ENCODE measurements at places on chromosomes 2 and 18. TPM values are rescaled to one million over a fixed set of nuclear protein-coding genes. Genes with fewer than 3 reads are reported as not detected.
A peak's percentile ranks its signal among the peaks of the same experiment; 100 is the strongest.

- peak; percentile 32 for DNase-seq
These were observed 35.2 kb downstream of the CENPO start for GRCh38 chr2:24828238-24828996.

GRCh38 chr2:43321446-43321845 lies 95.0 kb upstream of the ZFP36L2 start:
- DNase-seq = no peak

DNA sequence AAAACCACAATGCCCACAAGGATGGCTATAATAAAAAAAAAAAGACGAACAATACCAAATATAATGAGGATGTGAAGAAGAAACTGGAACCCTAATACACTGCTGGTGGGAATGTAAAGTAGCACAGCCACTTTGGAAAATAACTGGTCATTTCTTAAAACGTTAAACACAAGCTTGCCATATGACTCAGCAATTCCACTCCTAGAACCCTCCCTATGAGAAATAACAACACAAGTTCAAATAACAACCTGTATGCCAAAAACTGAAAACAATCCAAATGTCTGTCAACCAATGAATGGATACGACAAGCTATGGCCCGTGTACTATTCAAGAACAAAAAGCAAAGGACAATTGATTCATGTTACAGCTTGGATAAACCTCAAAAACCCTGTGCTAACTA lies 7.0 kb upstream of the ALPK2 start:
- DNase-seq = no peak

DNA sequence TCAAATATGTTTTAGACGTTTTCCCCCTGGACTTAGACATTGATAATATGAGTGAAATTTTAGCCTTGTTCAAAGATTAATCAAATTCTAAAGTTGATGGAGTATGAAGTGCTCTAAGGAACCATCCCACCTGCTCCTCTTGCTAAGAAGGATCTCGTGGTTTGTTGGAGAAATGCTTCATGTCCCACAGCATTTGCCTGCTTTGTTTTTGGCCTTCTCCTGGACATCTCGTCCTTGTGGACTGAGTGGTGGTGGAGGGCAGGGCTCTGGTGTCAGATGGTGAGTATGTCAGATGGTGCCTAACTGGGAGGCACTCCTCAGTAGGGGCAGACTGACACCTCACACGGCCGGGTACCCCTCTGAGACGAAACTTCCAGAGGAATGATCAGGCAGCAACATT lies 39.7 kb upstream of the KCNE4 start:
- DNase-seq = no peak

DNA sequence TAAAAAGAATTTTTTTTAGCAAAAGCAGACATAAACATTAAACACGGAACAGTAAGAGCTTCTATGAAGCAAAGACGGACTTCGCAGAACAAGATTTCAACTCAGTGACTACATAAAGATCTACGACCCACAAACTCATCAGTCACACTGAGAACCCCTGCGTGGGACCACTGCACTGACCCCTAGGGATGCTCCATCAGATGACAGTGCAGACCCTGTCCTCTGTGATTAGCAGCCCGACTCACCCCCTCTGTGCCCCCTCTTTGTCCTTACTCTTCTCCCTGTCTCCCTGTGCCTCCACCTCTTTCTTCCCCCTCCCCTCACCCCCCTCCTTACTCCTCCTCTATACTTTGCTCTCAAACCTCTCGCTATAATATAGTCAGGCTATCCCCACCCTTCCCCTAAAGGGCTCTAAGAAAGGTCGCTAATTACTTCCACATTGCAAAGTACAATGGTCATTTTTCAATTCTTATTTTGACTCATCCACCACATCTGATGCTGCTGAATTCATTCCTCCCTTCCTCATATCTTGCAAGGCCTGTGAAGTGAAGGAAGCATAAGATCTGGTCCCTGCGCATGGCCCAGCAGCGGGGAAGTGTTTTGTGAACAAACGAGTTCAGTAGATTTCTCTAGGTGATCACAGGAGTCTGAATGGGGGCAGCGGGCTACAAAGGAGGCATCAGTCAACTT lies 89.3 kb downstream of the CABYR start:
- no peak for DNase-seq

GRCh38 chr2:27461118-27461517 lies 18.9 kb downstream of the KRTCAP3 start:
- DNase-seq = no peak

HPCAL1 gene
- polyA plus RNA-seq = 58.5 TPM

DSC3 gene
- polyA plus RNA-seq = 0.03 TPM

LOXL3 gene
- 4.6 TPM for polyA plus RNA-seq

GDF7 gene
- polyA plus RNA-seq = 0.89 TPM

SPAG16 gene
- polyA plus RNA-seq = 12.2 TPM

MRO gene
- 0.65 TPM for polyA plus RNA-seq

CAVIN2 gene
- polyA plus RNA-seq = 23.4 TPM
